GM20000 (cell line): ENCODE measurements at places on chromosomes 16 and 17.
A peak's percentile ranks its signal among the peaks of the same experiment; 100 is the strongest.

- no peak for DNase-seq
Observed at GRCh38 chr16:61676740-61677139, 359.5 kb downstream of the CDH8 start.

- DNase-seq = no peak
Observed at GRCh38 chr17:38534498-38534885, 71.3 kb downstream of the SRCIN1 start.

GRCh38 chr17:72351884-72352346 lies 231.1 kb downstream of the SOX9 start:
- no peak for DNase-seq

DNA sequence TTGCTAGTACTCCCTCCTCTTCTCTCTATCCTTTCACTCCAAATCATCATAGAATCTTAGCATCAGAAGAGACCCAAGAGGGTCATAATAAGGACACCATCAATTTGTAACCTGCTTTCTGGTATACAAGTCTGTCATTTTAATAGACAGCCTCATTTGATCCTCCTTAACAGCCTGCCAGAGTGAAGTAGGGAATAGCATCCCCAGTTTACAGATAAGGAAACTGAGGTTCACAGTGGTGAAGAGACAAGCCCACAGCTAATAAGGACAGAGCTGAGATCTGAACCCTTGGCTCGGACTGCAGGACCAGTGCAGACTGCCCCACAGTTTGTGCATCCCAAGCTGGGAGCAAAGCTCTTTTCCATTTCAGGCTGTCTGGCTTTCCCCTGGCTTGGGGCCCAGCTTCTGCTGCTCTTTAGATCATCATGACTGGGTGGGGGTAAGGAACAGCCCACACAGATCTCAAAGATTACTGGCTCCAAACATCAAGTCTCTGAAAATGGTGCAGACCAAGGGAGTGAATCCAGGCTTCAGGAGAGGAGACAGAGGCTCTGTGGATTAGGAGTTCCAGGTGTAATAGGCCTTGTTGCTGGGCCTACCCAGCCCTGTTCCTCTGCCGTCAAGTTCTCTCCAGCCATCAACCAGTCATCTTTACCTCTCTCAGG lies 10.3 kb upstream of the IGFBP4 start:
- DNase-seq = no peak

DNA sequence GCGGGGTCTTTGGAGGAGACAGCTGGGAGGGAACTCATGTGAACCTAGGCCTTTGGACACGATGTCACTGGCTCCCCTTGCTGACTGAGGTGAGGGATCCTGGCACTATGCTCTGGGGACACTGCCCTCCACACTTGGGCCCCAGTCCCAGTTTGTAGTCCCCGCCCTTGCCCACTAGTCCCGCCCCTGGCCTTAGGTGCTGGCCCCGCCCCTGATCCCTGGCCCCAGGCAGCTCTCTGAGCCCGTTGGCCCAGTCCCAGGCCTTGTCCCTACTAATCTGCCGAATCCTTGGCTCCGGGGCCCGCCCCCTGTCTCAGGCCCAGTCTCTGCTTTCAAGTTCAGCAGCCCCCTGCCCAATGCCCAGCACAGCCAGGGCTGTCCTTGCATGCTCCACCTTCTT lies 61.0 kb downstream of the SMPD3 start:
- DNase-seq = no peak

DNA sequence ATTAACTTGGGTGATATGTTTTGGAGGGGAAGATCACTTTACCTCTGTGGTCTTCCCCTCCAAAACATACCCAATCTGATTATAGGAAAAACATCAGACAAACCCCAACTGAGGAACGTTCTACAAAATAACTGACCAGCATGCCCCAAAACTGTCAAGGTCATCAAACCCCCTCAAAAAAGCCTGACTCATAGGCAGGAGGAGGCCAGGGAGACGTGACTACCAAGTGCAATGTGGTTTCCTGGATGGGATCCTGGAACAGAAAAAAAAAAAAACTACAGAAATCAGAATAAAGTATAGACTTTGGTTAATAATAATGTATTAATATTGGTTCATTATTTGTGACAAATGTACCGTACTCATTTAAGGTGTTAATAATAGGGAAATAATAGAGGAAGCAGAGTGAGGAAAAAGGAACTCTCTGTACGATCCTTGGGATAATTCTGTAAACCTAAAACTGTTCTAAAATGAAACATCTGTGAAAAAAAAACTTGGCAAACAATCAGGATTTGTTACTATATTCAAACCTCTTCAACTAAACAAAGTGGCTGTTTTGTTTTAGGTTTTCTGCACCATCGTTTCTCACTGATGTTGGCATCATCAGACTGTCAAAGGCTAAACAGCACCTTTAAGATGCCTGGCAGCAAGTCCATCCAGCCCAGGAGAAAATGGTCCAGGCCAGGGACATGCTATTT lies 266.7 kb upstream of the SDK2 start:
- no peak for DNase-seq

DNA sequence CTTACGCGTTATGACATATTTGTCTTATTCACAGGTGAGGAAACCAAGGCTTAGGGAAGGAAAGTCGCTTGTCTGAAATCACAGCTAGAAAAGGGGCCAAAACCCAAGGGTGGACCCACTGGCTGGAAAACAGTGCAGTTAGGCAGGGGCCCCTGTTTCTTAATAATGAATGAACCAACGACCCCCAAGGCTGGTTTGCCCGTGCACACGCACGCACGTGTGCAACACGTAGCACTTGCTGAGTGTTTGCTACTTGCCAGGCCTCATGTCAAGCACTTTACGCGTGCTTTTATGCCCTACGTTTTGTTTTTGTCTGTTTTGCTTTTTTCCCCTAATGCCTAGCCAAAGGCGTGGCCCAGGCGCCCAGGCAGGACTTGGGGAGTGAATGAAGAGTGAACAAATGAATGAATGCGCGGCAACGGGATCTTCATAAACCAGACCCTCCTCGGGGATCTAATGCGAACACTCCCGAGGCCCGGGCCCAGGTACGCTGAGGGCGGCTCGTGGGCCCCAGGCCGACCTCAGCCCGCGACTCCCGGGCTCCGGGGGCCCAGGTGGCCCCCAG lies 571 bp upstream of the USP10 start:
- DNase-seq = no peak

- DNase-seq = no peak
Observed at GRCh38 chr16:11370084-11370931, 25.0 kb downstream of the RMI2 start.

- DNase-seq = no peak
Observed at GRCh38 chr17:45437465-45438283, 5.0 kb upstream of the ARHGAP27 start.

DNA sequence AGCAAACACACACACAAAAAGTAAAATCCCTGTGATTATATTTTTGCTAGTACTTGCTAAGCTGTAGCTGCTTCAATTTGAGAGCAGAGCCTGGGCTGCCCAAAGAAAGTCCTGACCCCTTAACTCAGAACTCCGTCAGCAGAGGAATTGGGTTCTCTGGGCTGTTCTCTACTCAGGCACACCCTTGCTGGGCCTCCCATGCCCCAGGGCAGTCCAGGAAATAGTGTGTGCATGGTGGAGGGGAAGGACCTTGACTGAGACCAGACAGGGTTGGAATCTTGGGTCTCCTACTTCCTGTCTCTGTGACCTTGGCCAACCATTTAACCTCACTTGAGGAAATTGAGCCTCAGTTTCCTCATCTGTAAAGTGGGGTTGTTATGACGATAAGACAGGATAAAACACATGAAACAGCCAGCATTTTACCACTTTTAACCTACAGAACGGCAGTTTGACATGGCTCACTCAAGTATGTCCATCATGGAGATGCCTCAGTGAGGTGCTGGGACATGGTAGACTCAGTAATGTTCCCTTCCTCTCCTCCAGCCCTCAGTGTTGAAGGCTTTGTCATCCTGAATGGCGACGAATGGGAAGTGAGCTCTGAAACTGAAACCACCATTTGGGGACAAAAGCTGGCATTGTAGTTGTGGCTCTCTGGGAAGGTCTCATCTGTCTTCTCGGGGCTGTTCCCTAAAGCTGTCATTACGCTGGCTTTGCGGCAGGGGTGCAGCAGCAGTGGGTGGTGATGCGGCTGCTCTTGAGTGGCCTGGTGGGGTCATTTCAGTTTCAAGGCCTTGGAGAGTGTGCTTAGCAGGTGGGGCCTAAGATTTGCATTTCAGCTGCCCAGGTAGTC lies 74.9 kb downstream of the CMIP start:
- no peak for DNase-seq

DNA sequence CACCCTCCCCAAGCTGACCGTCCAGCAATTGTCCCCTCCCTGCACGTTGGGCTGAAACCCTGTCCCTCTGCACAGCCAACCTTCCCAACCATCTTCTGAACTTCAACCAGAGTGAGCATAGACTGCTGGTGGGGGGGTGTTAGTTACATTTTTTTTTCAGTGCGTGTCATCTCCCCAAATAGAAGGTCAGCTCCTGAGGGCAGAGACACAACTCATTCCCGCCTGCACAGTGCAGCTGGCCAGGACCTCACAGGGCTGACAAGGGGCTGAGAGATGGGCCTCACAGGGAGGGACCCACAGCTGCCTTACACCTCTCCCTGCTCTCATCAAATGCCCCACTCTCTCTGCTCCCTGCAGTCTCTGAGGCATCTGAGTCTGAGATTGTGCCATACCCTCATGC lies 8.4 kb downstream of the SRL start:
- DNase-seq = no peak

- DNase-seq = peak; percentile 75
Observed at GRCh38 chr16:4800290-4801041, 2.0 kb downstream of the ROGDI start.

- DNase-seq = no peak
Observed at GRCh38 chr17:46790216-46790615, 28.3 kb downstream of the WNT3 start.

DNA sequence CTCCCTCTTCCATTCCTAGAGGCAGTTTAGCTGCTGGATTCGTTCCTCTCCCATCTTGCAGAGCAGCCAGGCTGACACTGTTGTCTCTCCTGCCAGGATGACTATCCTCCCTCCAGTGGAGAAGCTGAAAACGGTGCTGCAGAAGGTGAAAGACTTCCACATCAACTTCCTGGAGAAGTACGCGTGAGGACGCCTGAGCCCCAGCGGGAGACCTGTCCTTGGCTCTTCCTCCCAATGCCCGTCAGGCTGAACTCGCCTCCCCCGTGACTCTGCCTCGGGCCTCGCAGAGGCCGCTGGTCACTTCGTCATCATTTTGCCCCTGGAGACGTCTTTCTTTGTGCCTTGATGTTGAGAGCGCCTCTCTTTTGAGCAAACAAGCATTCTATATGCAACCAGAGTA lies 44.6 kb downstream of the GPT2 start:
- DNase-seq = no peak

DNA sequence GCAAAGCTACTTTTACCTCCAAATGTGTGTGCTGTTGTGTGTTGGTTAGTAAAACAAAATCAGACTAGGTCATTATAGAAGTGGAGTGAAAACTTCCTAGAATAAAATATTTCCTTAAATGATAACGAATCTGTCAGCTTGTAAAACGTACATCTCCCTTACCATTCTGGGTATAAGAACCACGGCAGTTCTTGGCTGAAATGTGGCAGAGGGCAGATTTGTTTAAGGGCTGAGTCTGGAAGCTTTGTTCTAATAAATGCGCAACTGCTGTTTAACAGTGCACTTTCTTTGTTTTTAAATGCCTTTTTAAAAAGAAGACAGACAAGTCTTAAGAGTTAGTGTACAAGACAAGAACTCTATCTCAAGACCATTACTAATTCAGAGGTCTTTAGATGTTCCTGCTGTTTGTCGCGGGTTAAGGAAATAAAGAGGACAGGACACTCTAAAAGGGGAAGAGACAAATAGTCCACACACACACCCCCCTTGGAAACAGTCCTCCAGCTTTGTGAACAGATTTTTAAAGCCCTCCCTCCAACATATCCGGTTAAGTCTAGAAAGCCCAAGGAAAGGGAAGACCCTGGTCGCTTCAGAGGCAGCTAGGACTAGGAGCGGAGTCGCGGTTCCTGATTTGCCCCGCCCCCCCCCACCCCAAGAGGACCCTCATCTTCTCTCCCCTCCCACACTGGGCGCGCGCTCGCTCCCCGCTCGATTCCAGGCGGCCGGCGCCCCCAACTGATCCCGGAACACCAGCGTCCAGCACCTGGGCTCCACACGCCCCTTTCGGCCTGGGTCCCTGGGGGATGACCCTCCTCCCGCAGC lies 658 bp downstream of the SYNRG start:
- peak; percentile 38 for DNase-seq

DNA sequence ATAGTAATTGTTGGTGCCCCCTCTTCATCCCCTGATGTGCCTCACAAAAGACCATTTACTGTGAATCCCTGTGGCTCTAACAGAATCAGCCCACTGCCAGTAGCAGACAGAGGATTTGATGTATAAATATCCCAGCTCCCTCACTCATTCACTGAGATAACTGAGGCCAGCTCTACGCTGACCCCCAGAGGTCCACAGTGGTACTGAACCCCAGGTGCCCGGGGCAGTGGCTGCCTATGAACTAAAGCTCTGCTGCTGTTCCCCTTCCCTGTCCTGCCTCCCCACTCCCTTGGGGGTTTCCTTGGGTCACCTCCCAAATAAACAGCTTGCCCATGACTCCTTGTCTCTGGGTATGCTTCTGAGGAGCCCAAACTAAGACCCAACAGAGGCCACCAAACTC lies 295.8 kb downstream of the FOXL1 start:
- peak; percentile 65 for DNase-seq

- DNase-seq = no peak
Observed at GRCh38 chr17:34763728-34764665, 184.6 kb downstream of the TMEM132E start.

GRCh38 chr16:85562093-85562786 lies 50.9 kb upstream of the GSE1 start:
- no peak for DNase-seq

DNA sequence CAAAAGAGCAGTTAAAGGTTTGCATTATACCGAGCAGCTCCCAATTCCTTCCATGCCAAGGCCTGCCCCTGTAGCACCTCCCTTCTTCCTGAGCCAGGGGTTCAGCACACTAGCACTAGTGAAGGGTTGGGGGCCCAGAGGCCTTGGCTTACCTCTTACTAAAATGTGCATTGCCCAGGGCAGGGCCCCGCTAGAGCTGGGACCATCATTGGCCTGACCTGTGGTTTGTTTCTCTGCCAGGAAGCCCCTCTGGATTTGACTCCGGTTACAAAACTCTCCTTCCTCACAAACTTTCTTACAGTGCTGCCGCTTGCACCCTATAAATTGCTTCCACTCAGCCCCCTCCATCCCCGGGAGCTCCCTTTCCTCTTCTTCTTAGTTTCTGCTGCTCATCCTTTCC lies 33.8 kb downstream of the MPRIP start:
- DNase-seq = no peak

DNA sequence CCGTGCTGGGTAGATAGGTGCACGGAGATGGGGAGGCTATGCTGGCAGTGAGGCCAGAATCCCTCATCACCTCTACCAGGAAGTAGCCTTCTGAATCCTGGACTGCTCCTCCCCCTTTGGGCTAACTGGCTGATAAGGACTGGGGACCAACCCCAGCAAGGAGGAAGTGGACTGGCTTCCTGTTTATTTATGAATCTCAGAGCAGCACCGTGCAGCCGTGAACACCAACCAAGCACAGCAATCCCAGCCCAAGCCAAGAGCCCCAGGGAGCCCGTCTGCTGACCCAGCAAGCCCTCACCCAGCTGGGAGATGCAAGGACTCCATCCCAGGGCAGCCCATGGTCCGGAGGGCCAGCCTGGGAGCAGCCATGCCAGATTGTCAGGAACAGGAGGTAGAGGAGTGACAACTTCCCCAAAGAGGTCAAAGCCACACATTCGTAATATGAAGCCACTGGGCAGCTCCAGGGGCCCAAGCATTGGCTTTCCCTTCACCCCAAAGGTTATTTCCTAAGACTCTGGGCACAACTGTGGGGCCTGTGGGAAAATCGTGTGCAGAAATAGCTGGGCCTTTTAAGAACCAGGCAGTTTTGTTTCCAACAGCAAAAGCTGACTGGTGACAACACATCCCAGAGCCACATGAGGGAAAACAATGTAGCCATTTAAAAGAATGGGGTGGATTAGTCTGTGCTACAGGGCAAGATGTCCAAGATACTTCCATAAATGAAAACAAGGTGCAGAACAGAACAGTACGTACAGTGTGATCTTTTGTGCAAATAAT lies 23.9 kb downstream of the PHB1 start:
- DNase-seq = peak; percentile 49
